T-helper 9 cell (primary cell): ENCODE measurements at places on chromosomes 5 and 9.

GRCh38 chr9:95879591-95879990 is 4.1 kb downstream of the ERCC6L2 start:
- DNase-seq = no peak

DNA sequence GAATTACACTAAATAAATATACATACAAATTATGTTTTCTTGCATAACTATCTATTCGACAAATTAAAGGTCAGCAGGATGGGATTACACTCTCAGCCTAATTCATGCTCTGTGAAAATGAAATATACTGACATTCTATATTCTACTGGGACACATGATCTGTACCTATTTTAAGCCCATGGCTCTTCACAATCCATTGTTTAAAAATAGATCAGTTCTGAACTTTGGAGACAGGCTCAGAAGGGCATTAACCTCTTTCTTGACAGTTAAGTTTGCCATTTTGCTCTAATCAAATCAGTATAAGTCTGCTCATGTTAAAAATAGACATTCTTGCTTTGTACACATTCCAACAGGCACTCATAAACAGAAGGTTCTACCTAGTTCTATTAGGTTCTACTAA is 361.2 kb downstream of the HCN1 start:
- DNase-seq = no peak

- no peak for DNase-seq
Measured at GRCh38 chr9:37040508-37041127, 6.5 kb upstream of the PAX5 start.

- DNase-seq = no peak
Measured at GRCh38 chr9:89477384-89477783, 20.5 kb downstream of the SEMA4D start.

DNA sequence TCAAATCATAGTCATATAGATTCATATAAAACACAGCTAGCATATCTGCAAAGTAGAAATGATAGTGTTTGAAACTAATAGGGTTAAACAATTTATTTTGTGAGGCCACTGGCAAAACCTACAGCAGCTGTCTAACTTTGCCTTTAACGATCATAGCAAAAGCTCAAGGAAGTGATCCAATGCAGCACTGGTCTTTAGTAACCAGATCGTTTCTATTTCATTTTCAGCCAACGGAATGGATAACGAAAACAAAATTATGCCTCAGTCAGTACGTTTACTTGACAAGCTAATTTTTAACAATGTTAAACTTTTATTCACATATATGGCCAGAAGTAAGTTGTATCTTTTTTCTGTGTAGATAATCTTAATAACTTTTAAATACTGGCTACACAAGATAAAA is 17.7 kb downstream of the MLLT3 start:
- DNase-seq = no peak

GRCh38 chr5:172777881-172778814 is 7.2 kb upstream of the DUSP1 start:
- no peak for DNase-seq

GRCh38 chr5:17944046-17944445 is 309.8 kb downstream of the TAF11L14 start:
- DNase-seq = no peak

GRCh38 chr9:136093995-136094881 is 851 bp downstream of the NACC2 start:
- peak; percentile 34 for DNase-seq

DNA sequence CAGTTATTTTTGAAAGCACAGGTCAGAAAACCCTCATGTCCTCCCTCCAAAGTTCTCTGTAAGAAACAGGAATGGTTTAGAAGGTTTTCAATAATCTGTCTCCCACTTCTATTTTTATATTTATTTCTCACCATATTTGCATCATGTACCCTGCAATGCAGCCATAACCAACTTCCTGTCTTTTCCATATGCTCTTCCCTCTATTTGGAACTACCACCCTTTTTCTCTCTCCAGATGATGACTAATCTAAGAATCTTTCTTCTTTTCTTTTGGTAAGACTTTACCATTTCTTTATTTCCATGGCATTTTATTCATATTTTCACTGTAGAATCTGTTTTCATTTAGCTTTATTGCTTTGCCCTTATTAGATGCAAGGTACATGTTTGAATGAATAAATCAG is 33.9 kb downstream of the MAN2A1 start:
- DNase-seq = no peak

DNA sequence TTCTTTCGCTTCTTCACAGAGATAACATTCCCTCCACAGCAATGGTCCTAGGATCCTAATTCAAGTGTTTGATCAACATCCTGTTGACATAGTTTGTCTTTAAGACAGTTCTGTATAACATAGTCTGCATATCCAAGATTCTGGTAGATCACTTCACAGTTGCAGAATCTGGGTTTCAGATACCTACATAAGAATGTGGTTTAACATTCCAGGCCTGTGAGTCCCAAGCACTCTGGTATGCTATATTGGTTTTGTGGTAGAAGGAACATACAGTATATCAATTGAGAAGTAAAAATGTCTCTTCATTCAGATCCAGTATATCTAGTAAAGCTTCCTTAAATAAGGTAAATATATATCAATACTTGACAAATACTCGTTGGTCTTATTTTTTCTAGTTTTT is 914.2 kb upstream of the CDH6 start:
- no peak for DNase-seq
